CD4-positive, alpha-beta T cell treated with Interleukin-2 at 100 ng/mL for 4 hours (primary cell): ENCODE measurements at places on chromosomes 6 and 20.
A peak's percentile ranks its signal among the peaks of the same experiment; 100 is the strongest.

DNA sequence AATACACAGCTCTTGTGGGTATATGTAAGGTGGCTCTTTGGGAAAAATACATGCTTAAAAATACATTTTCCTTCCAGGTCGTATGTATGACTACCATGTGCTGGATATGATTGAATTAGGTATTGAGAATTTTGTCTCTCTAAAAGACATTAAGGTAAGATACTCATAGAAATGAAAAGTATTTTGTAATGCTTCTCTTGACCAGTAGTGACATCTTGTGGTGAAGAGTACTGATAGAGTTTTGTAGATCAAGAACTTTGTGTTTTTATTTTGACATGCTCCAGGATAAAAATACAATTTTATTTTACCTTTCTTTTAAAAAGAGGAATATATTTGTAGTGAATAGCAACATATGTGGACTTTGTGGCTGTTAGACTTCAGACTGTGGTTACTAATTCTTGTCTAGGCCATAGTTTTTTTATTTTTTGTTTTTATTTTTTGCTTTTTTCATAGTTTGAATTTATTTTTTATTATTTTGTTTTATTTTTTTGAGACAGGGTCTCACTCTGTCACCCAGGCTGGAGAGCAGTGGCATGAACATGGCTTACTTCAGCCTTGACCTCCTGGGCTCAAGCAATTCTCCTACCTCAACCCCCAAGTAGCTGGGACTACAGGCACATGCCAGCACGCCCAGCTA, 17.9 kb downstream of the RPF2 start:
- peak; percentile 40 for DNase-seq

- DNase-seq = no peak
These were observed 3.8 kb upstream of the OGFRL1 start for GRCh38 chr6:71284785-71285184.

GRCh38 chr6:45441851-45442453, 64.2 kb upstream of the SUPT3H start:
- DNase-seq = peak; percentile 55

GRCh38 chr6:219641-220198, 72.6 kb upstream of the DUSP22 start:
- DNase-seq = peak; percentile 27

- no peak for DNase-seq
These were observed 233.6 kb downstream of the PLCB1 start for GRCh38 chr20:8365634-8366033.

- peak; percentile 21 for DNase-seq
These were observed 1.5 kb upstream of the STX16 start for GRCh38 chr20:58649288-58650180.

DNA sequence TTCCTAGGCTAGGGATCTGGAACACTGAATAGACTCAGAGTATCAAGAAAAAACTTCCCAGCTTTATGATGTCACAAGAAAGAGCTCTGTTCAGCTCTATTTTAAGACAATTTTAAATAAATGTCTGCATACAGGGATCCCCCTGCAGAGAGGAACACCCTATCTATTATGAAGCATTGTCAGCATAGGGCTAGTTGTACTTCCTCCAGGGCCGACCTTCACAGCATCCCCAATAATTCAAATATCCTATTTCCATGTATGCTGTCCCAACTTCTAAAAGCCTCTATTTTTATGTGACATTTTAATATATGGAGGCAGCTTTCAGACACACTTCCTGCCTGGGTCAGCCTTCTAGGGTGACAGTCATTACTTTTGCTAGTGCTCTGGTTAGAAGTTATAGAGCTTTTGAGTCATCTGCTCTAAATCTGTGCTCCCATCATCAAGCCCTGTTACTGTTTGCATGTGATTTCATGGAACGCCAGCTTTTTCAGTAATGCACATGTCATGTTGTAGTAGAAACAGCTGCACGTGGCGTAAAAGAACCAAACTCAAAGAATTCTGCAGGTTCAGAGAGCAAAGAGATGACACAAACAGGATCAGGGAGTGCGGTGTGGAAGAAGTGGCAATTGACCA, 189.2 kb downstream of the ADGB start:
- no peak for DNase-seq

DNA sequence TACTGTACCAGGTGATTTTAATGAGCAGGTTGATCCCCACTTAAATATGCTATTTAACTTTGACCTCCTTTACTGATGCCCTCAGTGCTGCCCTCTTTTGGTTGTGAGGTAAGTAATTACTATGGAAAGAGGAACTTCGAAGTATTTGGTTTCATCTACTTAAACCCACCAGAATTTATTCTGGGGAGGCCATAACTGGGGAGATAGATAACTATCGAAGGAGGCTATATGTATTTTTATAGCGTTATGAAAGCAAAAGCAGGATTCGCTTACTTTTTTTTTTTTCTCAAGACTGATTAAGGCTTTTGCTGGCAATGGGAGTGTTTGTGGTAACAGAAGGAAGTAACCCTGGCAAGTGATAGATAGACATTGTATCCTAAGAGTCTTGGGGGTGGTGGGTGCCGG, 168.9 kb upstream of the CENPW start:
- DNase-seq = peak; percentile 28

GRCh38 chr6:5108068-5108467, 22.9 kb downstream of the PPP1R3G start:
- DNase-seq = no peak

- DNase-seq = peak; percentile 63
These were observed 23.5 kb downstream of the TBC1D20 start for GRCh38 chr20:438571-439469.

GRCh38 chr20:14643146-14643545, 305.7 kb upstream of the FLRT3 start:
- no peak for DNase-seq

DNA sequence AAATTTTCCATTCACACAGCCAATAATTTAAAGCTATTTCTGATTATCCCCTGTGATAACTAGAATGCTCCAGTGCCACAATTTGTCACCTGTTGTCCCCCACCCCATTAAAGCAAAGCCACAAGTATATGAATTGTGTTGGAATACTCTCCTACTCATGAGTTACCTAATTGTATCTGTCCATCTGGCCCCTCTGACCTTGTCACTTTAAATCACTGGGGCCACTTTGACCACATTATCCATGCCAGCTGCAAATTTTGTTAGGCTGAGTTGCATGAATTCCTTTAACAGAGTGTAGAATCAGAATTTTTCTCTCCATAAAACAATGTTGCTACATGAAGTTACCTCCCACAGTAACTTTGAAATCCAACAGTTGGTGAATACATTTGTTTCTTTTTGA, 204.6 kb downstream of the MEI4 start:
- no peak for DNase-seq

GRCh38 chr20:40866056-40866455, 162.6 kb upstream of the TOP1 start:
- DNase-seq = no peak

- DNase-seq = peak; percentile 47
These were observed 67.7 kb downstream of the SYCP2L start for GRCh38 chr6:10954590-10955010.

DNA sequence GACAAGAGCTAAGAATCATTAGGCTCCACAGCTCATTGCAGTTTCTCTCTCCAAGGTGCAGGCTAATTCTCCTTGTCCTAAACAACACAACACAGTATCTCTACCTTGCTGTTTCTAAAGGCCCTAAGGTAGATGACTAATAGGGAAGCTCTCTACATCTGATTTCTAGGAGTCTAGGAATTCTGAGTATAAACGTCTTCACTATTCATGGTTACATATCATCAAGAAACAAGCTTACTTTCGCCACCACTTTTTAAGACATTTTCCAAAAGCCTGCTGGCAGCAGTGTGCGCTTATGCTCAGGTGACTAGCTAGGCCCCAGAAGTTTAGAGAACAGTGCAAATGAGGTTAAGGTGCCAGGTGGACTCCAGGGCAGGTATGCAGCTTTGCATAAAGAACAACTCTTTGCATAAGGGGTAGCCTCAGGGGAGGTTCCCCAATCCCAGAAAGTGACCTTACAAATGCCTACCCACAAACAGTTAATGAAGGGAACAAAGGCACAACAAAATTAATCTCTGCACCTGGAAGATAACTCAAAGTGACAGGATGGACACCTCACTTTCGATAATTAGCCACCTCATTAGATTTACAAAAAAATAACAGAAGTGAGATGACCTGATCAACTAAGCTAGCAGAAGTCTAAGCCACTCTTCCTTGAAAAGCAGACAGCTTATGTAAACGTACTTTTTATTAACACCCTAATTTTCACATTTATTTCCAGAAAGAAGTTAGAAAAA, 20.1 kb downstream of the B4GALT5 start:
- DNase-seq = no peak

DNA sequence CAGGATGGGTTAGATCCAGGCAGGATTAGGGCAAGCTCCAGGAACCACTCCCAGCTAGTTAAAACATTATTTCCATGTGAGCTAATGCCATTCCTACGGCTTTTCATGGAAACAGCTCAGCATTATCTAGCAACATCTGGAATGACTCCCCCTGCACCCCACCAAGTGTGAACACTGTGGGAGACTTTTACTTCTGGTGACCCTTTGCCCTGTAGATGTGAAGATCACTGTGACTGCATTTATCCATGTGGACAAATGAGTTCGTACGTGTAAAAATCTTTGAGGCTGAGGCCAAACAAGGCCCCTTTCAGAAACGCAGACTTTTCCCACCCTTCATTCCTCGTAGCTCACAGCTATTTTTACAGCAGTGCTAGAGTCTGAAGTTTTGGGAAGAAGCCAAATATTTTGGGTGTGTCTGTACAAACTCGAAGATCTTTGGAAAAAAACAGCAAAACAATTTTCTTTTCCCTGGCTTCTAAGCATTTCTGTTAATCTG, 221.8 kb upstream of the SOX4 start:
- DNase-seq = no peak

GRCh38 chr6:56383160-56383559, 135.8 kb upstream of the COL21A1 start:
- no peak for DNase-seq

GRCh38 chr6:41732591-41733359, 2.6 kb downstream of the TFEB start:
- DNase-seq = peak; percentile 77

DNA sequence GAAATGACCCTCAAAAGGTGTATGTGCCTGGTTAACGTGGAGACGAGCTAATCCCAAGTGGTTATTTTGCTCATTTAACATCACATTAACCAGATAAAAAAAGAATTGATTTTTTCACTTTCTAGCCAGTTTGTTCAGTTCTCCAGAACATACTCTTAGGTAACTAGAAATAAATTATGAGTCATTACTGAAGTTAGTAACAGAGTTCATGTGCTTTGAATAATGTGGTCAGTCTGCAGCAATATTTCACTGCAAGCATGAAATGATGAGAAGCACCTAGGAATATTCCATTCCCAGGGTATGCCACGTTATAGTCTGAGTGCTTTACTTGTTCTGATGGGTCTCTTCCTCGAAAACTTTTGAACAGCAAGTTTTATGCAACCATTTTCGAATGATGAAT, 138.3 kb upstream of the INSM1 start:
- DNase-seq = no peak

DNA sequence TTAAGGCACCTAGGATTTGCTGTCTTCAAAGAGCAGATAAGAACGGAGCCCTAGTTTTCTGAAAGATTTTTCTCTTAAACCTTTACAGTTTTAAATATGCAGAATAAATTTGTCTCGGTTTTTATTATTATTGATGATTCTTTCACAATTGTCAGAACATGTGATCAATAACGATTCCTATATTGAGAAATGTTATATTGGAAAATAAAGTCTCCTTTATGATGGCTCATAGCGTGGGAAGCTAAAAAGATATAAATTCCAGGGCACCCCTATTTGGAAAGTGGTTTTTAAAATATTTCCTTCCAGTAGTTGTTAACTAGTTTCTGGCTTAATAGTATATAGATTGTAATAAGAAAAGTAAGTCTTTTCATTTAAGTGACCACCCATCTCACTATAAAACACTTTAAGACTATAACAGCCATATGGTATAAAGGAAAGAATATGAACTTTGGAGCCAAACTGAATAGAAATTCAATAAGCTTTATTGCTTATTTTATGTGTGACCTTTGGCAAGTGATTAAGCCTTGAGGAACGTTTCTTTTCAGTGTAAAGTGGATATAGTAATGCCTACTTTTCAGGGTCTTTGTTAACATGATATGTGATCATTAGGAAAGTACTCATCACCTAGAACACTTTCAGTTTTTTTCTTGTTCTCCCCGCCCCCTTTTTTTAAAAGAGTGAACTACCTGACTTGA, 369.6 kb downstream of the LAMA2 start:
- no peak for DNase-seq

GRCh38 chr20:10625641-10626040, 48.2 kb downstream of the JAG1 start:
- DNase-seq = no peak

- no peak for DNase-seq
These were observed 45.0 kb downstream of the CDS2 start for GRCh38 chr20:5171790-5172164.

- DNase-seq = no peak
These were observed 174.7 kb downstream of the OTOR start for GRCh38 chr20:16922834-16923233.

DNA sequence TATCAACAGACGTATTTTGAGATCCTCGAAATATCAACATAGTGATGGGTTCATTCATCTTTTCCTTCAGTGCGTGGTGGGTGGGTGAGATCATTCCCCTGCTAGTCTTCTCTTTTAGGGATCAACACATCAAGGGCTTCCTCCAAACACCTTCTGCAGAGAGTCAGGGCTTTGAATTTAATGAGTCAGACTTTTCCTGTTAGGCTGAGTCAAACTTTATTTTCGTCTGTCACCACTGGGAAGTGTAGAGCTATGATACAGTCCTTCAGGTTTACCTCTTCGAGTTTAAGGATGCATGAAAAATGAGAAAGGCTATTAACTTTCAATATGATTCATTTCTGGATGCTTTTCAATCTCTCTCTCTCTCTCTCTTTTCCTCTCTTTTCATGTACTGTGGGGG, 189.1 kb downstream of the BMP2 start:
- DNase-seq = no peak

- no peak for DNase-seq
These were observed 457.9 kb downstream of the TBC1D32 start for GRCh38 chr6:120876424-120876823.

GRCh38 chr6:160510976-160511617, 153.0 kb downstream of the LPA start:
- no peak for DNase-seq

- DNase-seq = no peak
These were observed 3.7 kb downstream of the BTBD9 start for GRCh38 chr6:38636027-38636426.

GRCh38 chr6:84615113-84615850, 149.1 kb downstream of the TBX18 start:
- no peak for DNase-seq

DNA sequence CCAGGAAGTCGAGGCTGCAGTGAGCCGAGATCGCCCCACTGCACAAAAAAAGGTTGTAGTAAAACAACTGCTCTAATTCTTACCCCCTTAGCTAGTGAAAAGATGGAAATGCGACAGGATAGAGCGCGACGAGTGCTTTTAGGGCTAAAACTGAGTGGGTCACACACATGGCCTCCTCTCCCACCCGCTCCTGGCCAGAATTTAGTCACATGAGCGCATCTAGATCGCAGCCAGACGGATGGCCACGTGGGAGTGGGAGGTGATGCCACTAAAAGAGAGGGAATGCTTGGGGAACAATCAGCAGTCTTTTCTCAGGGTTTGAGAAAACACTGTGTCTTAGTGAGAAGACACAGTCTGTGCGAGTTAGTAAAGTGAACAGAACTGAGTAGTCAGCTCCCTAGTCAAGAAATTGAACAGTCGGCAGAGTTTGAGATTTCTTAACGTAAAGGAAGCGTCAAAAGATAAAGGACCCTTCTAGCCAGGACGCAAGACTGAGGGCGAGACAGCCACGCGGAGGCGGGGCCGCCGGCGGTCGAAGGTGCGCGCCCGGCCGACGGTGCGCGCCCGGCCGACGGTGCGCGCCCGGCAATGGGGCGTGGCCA, 664 bp upstream of the ACTR5 start:
- no peak for DNase-seq

- DNase-seq = no peak
These were observed 34.9 kb upstream of the HEY2 start for GRCh38 chr6:125714441-125715090.
